GM23248 (cell line): ENCODE measurements at places on chromosomes 16 and 17. TPM values are rescaled to one million over a fixed set of nuclear protein-coding genes. Genes with fewer than 3 reads are reported as not detected.

DNA sequence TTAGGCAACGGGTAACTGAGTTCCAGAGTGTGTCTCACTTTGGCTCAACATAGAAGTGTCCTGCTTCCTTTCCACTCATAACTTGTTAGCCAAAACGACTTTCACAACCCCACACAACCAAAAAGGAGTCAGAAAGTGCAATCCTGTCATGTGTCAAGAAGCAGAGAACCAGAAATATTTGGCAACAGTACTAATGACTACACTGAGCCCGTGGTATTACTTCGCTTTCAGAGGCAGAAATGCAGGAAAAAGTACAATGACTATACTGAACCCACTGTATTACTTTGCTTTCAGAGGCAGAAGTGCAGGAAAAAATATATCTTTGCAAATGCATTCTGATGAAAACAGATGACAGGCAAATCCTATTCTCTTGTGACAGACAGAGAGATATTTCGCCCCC lies 484.6 kb downstream of the KIF2B start:
- H3K36me3 ChIP-seq, result no peaks in the 10 kb centered on the region
- H3K27me3 ChIP-seq, result no peaks in the 10 kb centered on the region
- no peak for DNase-seq
- no peaks in the 10 kb centered on the region for H3K4me1 ChIP-seq

DNA sequence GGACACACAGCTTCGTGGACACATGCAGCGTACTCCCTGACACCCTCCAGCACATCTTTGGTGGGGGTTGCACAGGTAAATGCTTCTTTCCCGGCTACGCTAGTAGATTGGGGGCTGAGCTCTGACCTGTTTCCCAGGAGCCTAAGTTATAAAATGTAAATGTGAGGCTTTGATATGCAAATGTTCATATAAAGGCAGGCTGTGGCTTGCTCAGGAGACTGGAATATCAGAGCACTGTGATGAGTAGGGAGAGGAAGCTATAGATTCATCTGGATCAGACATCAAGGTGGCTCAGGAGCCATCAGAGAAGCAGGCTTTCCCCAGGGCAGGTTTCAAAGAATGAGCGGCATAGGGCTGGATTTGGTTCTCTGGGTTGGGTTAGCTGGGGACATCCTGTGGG lies 3.4 kb upstream of the ETV4 start:
- no peaks in the 10 kb centered on the region for H3K27me3 ChIP-seq
- H3K36me3 ChIP-seq, result no peaks in the 10 kb centered on the region
- H3K4me1 ChIP-seq, result peaks cover 9% of the 10 kb centered on the region

DNA sequence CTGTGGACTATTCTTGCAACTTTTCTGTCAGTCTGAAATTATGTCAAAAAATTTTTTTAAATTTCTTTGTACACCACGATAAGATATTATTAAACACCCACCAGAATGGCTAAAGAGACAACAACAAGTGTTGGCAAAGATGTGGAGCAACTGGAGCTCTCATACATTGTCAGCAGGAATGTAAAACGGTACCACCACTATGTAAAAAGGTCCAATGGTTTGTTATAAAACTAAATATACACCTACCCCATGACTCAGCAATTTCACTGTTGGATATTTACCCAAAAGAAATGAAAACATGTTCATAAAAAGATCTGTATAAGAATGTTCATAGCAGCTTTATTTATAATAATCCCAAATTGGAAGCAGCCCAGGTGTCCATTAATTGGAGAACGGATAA lies 7.2 kb downstream of the KIAA0753 start:
- H3K27me3 ChIP-seq, result no peaks in the 10 kb centered on the region
- no peaks in the 10 kb centered on the region for H3K4me1 ChIP-seq
- H3K4me3 ChIP-seq, result no peak overlapping the region
- DNase-seq, result no peak
- no peak overlapping the region for H3K27ac ChIP-seq
- H3K36me3 ChIP-seq, result peaks cover 45% of the 10 kb centered on the region

- H3K36me3 ChIP-seq, result no peaks in the 10 kb centered on the region
- no peaks in the 10 kb centered on the region for H3K4me1 ChIP-seq
- H3K27ac ChIP-seq, result no peak overlapping the region
- no peak overlapping the region for H3K4me3 ChIP-seq
Measured at GRCh38 chr16:5333126-5333525, 235.5 kb upstream of the EEF2KMT start.

The CIITA gene
- total RNA-seq, result under 0.01 TPM in 1 of 2 replicates, not detected in the other

The TBC1D3D gene
- not detected in 2 replicates for total RNA-seq

DNA sequence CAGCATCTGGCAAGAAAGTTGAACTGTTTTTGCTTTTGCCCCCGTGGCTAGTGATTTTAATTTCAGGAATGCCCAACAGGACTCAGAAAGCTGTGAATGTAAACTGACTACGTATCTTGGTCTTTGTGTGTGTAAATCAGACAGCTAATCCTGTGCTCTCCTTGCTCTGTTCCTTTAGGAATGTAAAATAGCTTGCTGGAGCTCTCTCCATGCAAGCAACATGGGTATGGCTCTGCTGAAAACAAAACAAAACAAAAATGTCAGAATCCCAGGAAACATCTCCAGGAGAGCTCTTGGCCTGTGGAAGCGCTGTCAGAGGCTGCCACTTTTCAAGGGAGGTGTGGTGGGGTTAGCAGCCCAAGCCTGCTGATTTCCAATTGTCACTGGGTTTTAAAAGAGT lies 161.8 kb upstream of the NOG start:
- H3K4me1 ChIP-seq, result peaks cover 18% of the 10 kb centered on the region
- peak; percentile 26 for DNase-seq
- no peak overlapping the region for H3K27ac ChIP-seq
- no peaks in the 10 kb centered on the region for H3K27me3 ChIP-seq
- no peaks in the 10 kb centered on the region for H3K36me3 ChIP-seq

The SDR42E2 gene
- not detected in 2 replicates for total RNA-seq

The TMEM114 gene
- not detected in 2 replicates for total RNA-seq

GRCh38 chr16:75342308-75342811 lies 90.9 kb upstream of the BCAR1 start:
- H3K27me3 ChIP-seq, result no peaks in the 10 kb centered on the region
- DNase-seq, result peak; percentile 82
- H3K27ac ChIP-seq, result peak overlapping the region; percentile 61

The TOM1L1 gene
- total RNA-seq, result 3.8 and 13.1 TPM in 2 replicates

- no peaks in the 10 kb centered on the region for H3K36me3 ChIP-seq
- peak overlapping the region; percentile 85 for H3K4me3 ChIP-seq
- H3K4me1 ChIP-seq, result no peaks in the 10 kb centered on the region
- H3K27me3 ChIP-seq, result no peaks in the 10 kb centered on the region
- peak; percentile 63 for DNase-seq
Measured at GRCh38 chr16:46620266-46621005, 743 bp downstream of the SHCBP1 start.

The NPIPA5 gene
- total RNA-seq, result 1.4 TPM in 1 of 2 replicates, not detected in the other

GRCh38 chr16:84313921-84314320 lies 19.2 kb downstream of the WFDC1 start:
- no peaks in the 10 kb centered on the region for H3K4me1 ChIP-seq
- no peak overlapping the region for H3K4me3 ChIP-seq
- H3K27ac ChIP-seq, result no peak overlapping the region
- H3K27me3 ChIP-seq, result peaks cover 22% of the 10 kb centered on the region
- no peak for DNase-seq

GRCh38 chr16:25012525-25012991 lies 2.6 kb downstream of the ARHGAP17 start:
- peaks cover 50% of the 10 kb centered on the region for H3K4me1 ChIP-seq
- no peaks in the 10 kb centered on the region for H3K36me3 ChIP-seq
- H3K4me3 ChIP-seq, result peak overlapping the region; percentile 85
- DNase-seq, result peak; percentile 94
- no peaks in the 10 kb centered on the region for H3K27me3 ChIP-seq

The VPS35 gene
- 182 and 213 TPM in 2 replicates for total RNA-seq

DNA sequence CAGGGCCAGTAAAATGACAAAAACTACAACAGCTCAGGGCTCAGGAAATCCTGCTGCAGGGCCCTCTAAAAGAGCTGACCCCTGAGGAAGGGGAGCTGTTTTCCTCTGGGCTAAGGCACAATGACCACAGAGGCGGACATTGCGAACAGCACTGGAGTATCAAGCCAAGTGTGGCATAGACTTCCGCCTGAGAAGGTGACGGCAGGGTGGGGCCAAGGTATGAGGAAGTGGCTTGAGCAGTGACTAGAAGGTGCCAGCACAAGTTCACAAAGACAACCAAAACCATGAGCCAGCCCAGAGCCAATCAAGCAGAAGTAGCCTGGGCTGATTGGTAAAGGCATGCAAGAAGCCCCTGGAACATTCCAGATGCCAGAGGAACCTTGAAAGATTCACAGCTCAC lies 13.9 kb downstream of the ERN2 start:
- H3K27me3 ChIP-seq, result no peaks in the 10 kb centered on the region
- H3K4me3 ChIP-seq, result no peak overlapping the region
- no peak for DNase-seq
- no peaks in the 10 kb centered on the region for H3K4me1 ChIP-seq

DNA sequence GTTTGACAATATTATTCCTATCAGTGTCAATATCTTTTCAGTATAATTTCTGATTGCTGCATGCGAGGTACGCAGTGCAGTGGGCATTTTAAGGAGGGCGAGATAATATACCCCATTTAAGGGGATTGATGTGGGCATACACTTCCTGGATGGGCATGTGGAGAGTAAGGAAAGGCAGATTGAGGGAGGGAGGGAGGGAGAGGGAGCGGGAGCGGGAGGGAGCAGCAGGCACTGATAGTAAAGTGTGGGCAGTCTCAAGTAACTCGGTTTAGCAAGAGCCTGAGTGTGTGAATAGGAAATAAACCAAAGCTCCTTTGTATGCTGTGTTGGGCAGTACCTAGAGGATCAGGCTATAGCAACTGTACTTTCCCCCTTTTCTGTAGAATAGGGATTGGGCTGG lies 5.1 kb downstream of the BPTF start:
- no peak overlapping the region for H3K4me3 ChIP-seq
- DNase-seq, result peak; percentile 27
- H3K27ac ChIP-seq, result no peak overlapping the region
- no peaks in the 10 kb centered on the region for H3K36me3 ChIP-seq
- H3K4me1 ChIP-seq, result peaks cover 35% of the 10 kb centered on the region

The CEP131 gene
- 8.0 and 14.2 TPM in 2 replicates for total RNA-seq

The PYY gene
- not detected in 2 replicates for total RNA-seq

The CACNG4 gene
- not detected in 2 replicates for total RNA-seq

GRCh38 chr17:57432507-57433277 lies 176.4 kb downstream of the MSI2 start:
- no peaks in the 10 kb centered on the region for H3K36me3 ChIP-seq
- H3K4me1 ChIP-seq, result no peaks in the 10 kb centered on the region
- DNase-seq, result no peak
- no peak overlapping the region for H3K4me3 ChIP-seq
- H3K27ac ChIP-seq, result no peak overlapping the region
- H3K27me3 ChIP-seq, result no peaks in the 10 kb centered on the region

The KARS1 gene
- total RNA-seq, result 114 and 117 TPM in 2 replicates

DNA sequence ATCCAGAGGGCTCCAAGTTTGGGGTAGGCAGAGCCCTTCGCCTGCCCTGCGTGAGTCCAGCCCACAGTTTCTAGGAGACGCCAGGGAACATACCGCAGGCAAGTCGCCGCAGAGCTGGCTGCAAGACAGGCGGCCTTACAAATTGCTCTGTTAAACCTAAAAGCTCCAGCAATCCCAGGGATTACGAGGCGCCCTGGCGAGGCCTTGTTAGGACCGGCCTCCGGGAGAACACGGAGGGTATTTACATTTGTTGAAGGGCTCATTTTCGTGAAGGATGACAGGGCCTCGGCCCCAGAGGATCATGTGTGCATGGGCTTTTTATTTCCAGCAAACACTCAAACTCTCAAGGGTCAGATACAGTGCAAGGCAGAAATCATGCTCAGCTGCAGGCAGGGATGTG lies 77.6 kb upstream of the FOXF1 start:
- no peaks in the 10 kb centered on the region for H3K4me1 ChIP-seq
- DNase-seq, result no peak
- no peaks in the 10 kb centered on the region for H3K36me3 ChIP-seq
- peaks cover 47% of the 10 kb centered on the region for H3K27me3 ChIP-seq

The SLC5A11 gene
- total RNA-seq, result not detected in 2 replicates

The CTRB2 gene
- total RNA-seq, result not detected in 2 replicates

GRCh38 chr16:47687694-47688093 lies 226.6 kb downstream of the PHKB start:
- no peak overlapping the region for H3K4me3 ChIP-seq
- DNase-seq, result no peak
- no peak overlapping the region for H3K27ac ChIP-seq
- H3K36me3 ChIP-seq, result peaks cover 13% of the 10 kb centered on the region
- no peaks in the 10 kb centered on the region for H3K4me1 ChIP-seq
- no peaks in the 10 kb centered on the region for H3K27me3 ChIP-seq

GRCh38 chr17:67679225-67679624 lies 38.5 kb upstream of the NOL11 start:
- DNase-seq, result no peak
- H3K4me1 ChIP-seq, result no peaks in the 10 kb centered on the region
- no peak overlapping the region for H3K4me3 ChIP-seq
- H3K27ac ChIP-seq, result no peak overlapping the region
- no peaks in the 10 kb centered on the region for H3K36me3 ChIP-seq

- no peak overlapping the region for H3K27ac ChIP-seq
- H3K36me3 ChIP-seq, result peaks cover 15% of the 10 kb centered on the region; the same call in 1 of the 2 replicates
- H3K27me3 ChIP-seq, result no peaks in the 10 kb centered on the region
- H3K4me3 ChIP-seq, result no peak overlapping the region
- H3K4me1 ChIP-seq, result peaks cover 12% of the 10 kb centered on the region; the same call in 1 of the 2 replicates
- no peak for DNase-seq
Measured at GRCh38 chr16:30773826-30774225, 11.7 kb downstream of the RNF40 start.

DNA sequence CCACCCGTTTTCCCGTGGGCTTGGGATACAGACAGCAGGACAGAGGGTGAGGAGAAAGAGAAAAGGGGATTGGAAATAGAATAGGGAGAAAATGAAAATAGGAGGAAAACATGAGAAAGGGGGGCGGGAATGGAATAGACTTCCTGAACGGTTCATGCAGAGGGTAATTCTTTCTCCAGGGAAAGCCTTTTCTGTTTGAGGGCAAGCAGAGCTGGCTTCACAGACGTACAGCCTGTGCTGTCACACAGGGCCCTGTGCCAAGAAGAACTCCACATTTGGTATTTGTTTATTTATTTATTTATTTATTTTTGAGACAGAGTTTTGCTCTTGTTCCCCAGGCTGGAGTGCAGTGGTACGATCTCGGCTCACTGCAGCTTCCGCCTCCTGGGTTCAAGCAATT lies 12.0 kb downstream of the MILR1 start:
- H3K27me3 ChIP-seq, result no peaks in the 10 kb centered on the region
- H3K4me3 ChIP-seq, result no peak overlapping the region
- DNase-seq, result no peak

GRCh38 chr17:50330151-50330775 lies 15.7 kb upstream of the XYLT2 start:
- DNase-seq, result no peak
- H3K27ac ChIP-seq, result no peak overlapping the region
- no peaks in the 10 kb centered on the region for H3K27me3 ChIP-seq
- H3K36me3 ChIP-seq, result no peaks in the 10 kb centered on the region
- no peak overlapping the region for H3K4me3 ChIP-seq
